ENCODE measurements at places on chromosomes 12 and 14. TPM values are rescaled to one million over a fixed set of nuclear protein-coding genes. Genes with fewer than 3 reads are reported as not detected.

RNASE2 gene
- polyA plus RNA-seq: not detected

TMEM132C gene
- polyA plus RNA-seq: not detected

INHBE gene
- polyA plus RNA-seq: 23.1 TPM

ADCY4 gene
- polyA plus RNA-seq: 4.1 TPM

GUCY2C gene
- polyA plus RNA-seq: not detected

WSB2 gene
- polyA plus RNA-seq: 156 TPM

KTN1 gene
- 64.0 TPM for polyA plus RNA-seq

BBOF1 gene
- 7.5 TPM for polyA plus RNA-seq

ACVR1B gene
- polyA plus RNA-seq: 12.6 TPM

POLR3B gene
- polyA plus RNA-seq: 11.1 TPM

METAP2 gene
- 32.2 TPM for polyA plus RNA-seq

LIN7A gene
- polyA plus RNA-seq: 24.0 TPM

KCNMB4 gene
- polyA plus RNA-seq: 1.7 TPM

ACACB gene
- polyA plus RNA-seq: 1.1 TPM

RFLNA gene
- polyA plus RNA-seq: 0.05 TPM

KRT6B gene
- polyA plus RNA-seq: not detected

NEUROD4 gene
- not detected for polyA plus RNA-seq

SLC2A3 gene
- polyA plus RNA-seq: 40.1 TPM

SYNDIG1L gene
- polyA plus RNA-seq: not detected

GLT1D1 gene
- not detected for polyA plus RNA-seq

NTF3 gene
- polyA plus RNA-seq: 12.5 TPM

CELA1 gene
- not detected for polyA plus RNA-seq

ACOT4 gene
- 0.67 TPM for polyA plus RNA-seq

OVCH1 gene
- 0.06 TPM for polyA plus RNA-seq

FSCB gene
- not detected for polyA plus RNA-seq

KRT83 gene
- 0.07 TPM for polyA plus RNA-seq

SLC17A8 gene
- not detected for polyA plus RNA-seq

RNASE3 gene
- polyA plus RNA-seq: not detected
